GM06990 (cell line): ENCODE measurements at places on chromosomes 4 and X.

DNA sequence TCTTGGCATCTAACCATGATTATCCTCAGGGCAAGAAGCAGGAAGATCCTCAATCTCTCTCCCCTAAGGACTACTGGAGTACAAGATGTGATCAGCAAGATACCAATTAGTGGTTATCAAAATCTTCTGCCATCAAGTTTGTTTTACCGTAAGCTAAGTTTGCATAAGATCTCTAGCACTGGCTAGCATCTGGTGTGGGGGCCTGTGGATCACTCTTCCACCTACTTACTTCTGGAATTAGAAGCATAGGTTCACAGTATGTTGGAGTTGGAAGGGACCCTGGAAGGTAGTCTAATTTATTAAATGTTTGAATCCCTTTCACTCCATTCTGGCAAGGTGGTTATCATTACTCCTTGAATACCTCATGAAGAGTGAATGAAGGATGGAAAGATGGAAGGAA lies 93.3 kb upstream of the BANK1 start:
- no peak for DNase-seq

DNA sequence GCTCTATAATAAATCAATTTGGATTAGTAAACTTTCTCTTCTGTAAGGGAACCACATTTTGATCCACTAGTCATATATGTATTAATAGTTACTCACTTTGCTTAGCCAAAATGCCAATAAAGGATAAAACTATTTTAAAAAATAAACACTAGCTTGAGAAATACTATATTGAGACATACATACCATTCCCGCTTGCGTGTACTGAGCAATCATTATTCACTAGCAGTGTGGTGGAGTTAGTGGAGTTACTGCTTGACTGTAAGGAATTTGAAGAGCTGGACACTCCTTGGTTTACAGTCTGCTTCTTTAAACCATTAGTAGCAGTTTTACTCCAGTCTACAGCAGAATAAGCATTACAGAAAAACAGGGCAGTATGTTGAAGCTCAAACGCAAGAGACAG lies 10.8 kb upstream of the PHKA2 start:
- no peak for DNase-seq

DNA sequence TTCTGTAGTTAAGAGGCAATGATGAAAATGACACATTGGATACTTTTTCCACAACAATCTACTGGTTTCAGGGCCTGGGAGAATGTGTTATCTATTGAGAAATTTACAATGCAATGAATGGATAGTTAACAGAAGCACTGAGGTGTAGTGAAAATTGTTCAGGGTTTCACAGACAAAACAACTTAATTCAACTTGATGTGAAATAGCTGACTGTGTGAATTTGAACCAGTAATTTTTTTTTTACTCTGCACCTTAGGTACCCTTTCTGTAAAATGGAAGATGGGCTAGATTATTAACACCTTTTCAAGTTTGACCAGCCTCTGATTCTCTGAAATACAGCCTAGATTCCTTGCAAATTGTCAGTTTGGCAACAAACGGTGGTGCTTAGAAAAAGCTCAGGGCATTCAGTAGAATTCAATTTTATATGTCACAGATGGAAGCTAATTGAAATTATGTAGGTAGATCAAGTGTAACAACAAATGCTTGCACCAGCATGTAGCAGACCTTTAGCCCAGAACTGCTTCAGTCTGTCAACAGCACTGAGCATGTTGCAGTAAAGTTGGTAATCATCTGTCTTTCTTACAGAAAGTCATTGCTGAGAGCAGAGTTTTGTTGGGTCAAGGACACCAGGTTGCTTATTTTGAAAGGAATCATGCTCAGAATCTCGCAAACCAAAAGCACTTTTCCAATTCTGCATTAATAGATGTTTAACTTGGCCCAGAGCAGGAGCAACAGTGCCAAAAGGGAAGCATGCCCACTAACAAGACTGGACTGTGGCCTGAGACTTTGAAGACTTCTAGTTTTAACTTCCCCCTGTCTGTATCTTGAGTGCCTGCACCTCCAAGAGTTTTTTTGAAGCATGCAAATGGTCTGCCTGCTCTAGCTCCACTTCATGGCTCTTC lies 526.6 kb downstream of the PACRGL start:
- DNase-seq = no peak

- no peak for DNase-seq
Measured at GRCh38 chrX:124346117-124346876, at the start of gene SH2D1A. Gene SH2D1A, plus strand, starts transcription at chrX:124346563. Its CDS starts 80 bp downstream, at chrX:124346643.

DNA sequence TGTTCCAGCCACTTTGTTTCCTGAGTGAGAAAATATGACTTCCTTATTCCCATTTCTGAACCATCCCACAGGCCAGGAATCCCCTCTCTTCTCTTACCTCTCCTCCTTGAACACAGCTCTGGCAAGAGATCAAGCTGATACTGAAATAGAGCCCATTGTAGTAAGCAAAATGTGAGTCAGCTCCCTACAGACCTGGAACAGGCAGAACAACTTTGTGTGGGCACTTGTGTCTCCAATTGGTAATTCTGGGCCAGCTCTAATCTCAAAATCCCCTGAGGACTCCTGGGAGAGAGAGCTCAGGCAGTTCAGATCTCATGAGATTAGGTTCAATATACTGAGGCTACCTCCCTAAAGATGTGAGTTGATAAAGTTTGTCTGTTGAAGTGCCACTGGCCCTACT lies 213.5 kb downstream of the GUCY2F start:
- no peak for DNase-seq

DNA sequence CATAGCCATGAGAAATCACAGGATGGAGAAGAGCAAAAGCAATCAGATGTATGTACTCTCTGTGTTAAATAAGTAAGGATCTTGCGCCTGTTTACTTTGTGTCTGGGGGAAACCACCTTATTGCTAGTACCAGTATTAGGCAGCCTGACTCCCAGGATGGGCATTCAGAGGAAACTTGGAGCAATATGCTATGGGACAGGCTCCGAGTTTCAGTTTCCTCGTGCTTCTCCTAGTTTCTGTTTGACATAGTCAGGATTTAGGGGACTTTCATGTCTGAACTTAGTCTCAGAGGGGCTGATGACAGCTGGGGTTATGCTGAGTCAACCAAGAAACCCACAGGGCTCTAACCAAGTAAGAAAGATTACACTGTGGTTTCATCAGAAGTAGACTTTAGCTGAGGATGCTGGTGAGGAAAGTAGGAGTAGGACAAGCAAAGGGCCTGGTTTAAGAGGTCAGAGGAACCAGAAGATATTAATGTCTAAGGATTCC lies 13.5 kb downstream of the NSUN7 start:
- DNase-seq = peak; percentile 73

GRCh38 chrX:49053223-49054072 lies 5.4 kb upstream of the CCDC120 start:
- DNase-seq = peak; percentile 59

DNA sequence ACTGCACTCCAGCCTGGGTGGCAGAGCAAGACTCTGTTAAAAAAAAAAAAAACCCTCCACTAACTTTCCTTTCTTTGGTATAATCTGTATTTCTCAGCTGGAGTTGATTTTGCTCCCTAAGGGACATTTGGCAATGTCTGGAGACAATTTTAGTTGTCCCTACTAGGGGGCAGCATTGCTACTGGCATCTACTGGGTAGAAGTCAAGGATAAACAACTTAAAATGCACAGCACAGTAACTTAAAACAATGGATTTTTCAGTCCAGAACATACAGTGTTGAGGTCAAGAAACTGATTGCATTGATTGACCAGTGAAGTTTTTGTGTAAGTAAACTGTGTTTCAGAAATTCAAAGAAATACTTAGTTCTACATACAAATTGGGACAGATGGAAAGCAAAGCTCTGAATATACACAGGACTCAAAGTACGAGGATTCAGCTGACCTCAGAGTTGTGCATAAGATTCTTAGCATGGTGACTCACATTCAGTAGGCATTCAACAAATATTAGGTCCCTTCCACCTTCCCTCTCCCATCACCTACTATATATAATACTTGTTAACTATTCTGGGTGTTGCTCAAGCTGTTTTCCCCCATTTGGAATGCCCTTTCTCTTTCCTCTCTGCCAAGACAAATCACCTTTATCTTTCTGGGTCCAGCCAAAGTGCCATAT lies 8.8 kb downstream of the DDX53 start:
- DNase-seq = no peak

GRCh38 chr4:101599620-101600019 lies 190.9 kb upstream of the BANK1 start:
- DNase-seq = no peak

- no peak for DNase-seq
Measured at GRCh38 chr4:61924131-61924530, 724.0 kb downstream of the ADGRL3 start.

GRCh38 chr4:168882650-168883233 lies 127.3 kb downstream of the CBR4 start:
- no peak for DNase-seq

DNA sequence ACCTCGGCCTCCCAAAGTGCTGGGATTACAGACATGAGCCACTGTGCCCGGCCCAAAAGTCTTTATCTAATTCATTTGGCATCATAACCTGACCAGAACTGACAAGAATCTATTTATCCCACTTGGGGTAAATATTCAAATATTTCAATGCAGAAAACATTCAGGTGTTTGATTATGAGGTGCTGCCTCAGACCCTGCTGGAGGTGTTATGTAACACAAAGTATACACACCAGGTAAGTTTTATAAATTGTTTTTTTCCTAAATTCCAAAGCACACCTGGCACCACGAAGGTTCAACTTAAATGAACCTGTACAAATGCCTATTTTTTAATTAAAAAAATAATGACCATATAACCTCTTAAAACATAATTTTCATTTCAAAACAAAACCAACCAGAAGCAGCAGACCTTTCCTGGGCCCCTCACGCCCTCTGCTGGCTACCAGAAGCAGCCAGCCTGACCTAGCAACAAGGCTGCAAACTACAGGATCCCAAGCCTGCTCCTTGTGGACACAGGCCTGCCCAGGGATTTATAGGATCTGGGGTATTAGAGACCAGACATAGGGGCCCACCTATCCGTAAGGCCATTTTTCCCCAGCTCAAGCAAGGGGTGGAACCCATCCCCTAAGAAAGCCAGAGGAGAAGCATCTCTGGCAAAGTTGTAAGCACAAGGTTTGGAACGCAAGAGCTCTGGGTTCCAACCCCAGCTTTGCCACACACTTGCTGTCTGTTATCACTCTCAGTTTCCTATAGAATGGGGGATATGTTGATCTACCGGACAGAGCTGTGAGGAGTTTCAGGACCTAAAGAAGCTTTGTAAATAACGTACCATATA lies 11.7 kb downstream of the OTUD5 start:
- no peak for DNase-seq

DNA sequence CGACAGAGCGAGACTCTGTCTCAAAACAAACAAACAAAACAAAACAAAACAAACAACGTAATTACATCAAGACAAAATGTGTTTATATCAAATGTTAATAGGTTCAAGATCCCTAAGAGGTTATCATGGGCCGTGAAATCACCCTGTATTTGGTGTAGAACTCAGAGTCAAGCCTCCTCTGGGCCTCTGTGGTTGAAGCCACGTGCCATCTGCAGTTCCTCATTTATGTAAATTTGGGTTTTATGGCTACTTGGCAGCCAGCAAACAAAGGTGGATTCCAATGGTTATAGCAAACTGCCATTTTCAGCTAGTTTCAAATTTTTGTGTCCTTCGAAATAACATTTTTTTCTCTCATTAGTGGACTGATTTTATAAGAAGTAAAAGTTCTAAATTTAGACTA lies 16.4 kb downstream of the NSDHL start:
- no peak for DNase-seq
